Panc1 (cell line): ENCODE measurements at places on chromosomes 11 and 22. TPM values are rescaled to one million over a fixed set of nuclear protein-coding genes. Genes with fewer than 3 reads are reported as not detected.

DNA sequence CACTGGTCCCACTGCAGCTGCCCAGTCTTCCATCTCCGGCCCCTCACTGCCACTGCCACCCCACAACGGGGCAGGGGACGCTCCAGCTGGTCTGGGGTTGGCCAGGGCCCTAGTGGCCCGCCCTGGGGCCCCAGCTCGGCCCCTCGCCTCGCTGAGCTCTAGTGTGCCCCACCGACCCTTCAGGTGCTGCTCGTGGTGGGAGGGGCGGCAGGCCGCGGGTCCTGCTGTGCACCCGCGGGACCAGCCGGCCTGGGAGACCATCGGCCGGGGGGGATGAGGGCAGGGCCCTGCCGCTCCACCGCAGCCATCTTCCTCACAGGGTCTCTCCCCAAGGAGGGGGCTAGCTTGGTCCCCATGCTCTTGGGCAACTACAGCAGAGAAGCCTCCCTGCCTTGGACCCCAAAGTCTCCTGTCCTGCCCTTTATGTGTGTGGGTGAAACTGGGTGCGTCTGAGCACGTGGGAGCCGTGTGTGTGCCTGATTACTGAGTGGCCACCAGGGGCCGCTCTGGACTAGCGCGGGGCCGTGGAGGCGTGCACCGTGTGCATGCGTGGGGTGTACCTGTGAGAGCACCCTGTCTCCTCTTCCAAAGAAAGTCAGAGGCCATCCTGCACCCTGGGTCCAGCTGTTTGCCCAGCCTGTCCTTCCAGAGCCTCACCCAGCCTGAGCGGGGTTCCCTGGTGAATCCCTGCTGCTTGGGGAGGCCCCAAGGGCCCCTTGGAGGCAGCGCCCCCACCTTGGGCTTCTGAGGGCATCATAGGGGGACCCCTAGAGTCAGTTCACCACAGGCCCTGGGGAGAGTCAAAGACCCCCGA lies 6.0 kb upstream of the ACR start:
- DNase-seq, result no peak

DNA sequence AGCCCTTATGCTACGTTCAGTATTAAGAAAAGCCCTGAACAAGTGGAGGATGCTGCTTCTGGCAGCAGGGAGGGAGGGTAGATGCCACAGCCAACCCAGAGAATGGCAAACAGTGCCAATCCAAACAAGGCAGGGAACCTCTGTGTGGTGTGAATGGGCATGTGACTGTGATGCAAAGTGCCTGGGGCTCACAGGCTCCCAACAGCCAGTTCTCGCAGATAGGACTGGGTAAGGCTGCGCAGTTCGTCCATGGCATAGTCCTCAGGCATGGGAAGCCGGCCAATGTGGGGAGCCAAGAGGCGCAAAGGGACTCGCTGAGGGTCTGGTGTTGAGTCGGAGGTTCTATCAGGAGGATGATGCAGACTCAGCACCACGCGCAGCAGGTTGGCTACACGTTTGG lies 4.8 kb upstream of the CHRNA10 start:
- no peak for DNase-seq

GRCh38 chr11:1382429-1382828 lies 7.3 kb upstream of the BRSK2 start:
- no peak for DNase-seq

MRGPRX4 gene
- not detected for total RNA-seq

GNG3 gene
- not detected for total RNA-seq

DNA sequence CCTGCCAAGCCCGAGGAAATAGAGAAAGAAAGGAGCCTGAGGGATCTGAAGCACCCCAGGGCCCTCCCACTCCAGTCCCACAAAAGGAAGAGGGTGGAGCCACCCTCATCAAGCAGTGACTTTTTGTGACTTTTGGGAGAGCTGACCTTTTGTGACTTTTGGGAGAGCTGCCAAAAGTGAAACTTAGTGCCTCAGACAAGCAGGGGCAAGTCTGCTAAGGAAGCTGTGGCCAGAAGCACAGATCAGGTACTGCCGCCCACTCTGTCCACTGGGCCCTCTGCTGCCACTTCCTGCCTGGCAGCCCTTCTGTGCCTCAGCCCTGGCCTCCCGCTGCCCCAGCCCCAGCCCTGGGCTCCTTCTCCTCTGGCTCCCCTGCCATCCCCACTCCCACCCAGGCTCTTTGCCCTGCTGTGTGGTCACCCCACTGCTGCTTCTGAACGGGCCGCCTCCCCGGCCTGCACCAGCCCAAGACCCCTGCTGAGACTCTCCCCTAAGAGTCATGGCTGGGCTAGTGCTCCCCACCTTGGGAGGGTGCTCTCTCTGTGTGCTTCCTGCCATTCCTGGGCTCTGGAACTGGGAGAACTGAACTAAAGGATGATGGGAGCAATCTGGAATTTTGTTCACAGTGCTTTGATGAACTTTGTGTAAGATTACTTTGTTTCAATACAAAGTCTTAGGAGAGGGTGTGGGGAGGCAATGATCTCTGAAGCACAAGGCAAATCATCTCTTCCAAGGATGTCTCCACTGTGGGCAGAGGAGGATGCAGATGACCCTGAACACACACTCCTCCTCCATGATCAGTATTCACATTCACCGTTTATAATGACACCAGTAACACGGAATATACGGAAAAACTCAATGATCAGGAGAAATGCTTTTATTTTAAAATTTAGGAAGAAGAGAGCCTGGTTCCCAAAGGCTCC lies at the start of gene APOBEC3H:
Gene APOBEC3H (plus strand): TSS at position 147 of the 923 bp plus-strand sequence. CDS start 3,035 bp downstream, outside the sequence.
- DNase-seq, result no peak

DNA sequence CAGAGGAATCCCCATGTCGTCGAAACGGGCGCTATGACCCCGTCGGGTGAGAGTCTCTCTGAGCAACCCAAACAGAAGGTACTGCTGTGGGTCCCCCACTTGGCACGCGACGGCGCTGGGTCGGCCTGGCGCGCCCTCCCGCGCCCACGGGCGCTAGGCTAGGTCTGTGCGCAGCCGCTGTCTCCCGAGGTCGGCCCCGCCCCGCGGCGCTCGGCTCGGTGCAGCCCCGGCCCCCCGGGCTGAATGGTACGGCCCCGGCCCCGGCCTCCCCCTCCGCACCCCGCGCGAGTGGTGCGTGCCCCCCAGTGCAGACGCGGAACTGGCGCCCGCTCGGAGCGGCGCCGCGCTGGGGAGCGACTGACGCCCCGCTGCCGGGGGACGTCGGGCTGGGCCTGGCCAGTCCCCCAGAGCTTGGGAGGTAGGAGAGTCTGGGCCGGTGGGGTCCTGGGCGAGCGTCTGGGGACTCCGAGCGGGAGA lies at the start of gene MADD:
Gene MADD (plus strand): TSS at position 305 of the 477 bp plus-strand sequence.
- no peak for DNase-seq
